ENCODE measurements at places on chromosomes 16 and 17.

GRCh38 chr16:4101421-4102219 is 14.6 kb downstream of the ADCY9 start:
- DNase-seq: no peak

DNA sequence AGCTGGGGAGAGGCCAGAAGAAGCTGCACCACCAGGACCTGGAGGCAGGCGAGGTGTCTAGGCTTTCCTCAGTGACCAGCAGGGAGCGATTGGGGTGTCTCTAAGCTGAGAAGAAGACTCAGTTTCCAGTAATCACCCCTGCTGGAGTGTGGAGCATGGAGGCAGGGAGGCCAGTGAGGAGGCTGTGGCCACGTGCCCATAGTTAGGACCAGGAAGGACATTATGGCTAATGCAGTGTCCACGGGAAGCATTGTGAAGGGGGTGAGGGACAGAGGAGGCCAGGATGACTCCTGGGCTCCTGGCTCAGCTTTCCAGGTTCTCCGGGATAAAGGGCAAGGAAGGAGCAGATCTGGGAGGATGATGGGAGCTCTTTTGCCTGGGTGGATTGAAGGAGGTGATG is 5.7 kb downstream of the KRT13 start:
- no peak for DNase-seq

GRCh38 chr17:81723651-81724209 is 11.6 kb downstream of the SLC25A10 start:
- no peak for DNase-seq

GRCh38 chr16:19118938-19119431 is 5.2 kb downstream of the ITPRIPL2 start:
- no peak for DNase-seq

- no peak for DNase-seq
Observed at GRCh38 chr17:33342025-33342424, 48.9 kb upstream of the ASIC2 start.

GRCh38 chr16:9966569-9967157 is 215.6 kb downstream of the GRIN2A start:
- peak; percentile 34 for DNase-seq
